ENCODE measurements at places on chromosomes 1 and 21. TPM values are rescaled to one million over a fixed set of nuclear protein-coding genes. Genes with fewer than 3 reads are reported as not detected.

Gene PTPRU
- 100 TPM for total RNA-seq

Gene SELENBP1
- 57.1 TPM for total RNA-seq

Gene GJA9
- total RNA-seq: 0.42 TPM

Gene DHRS3
- 237 TPM for total RNA-seq

Gene GBP4
- 13.6 TPM for total RNA-seq

Gene LCE1A
- total RNA-seq: not detected

Gene KRTAP19-6
- not detected for total RNA-seq

Gene RUNX1
- total RNA-seq: 84.0 TPM

Gene CYP4X1
- 6.0 TPM for total RNA-seq

Gene YBEY
- 22.8 TPM for total RNA-seq

GRCh38 chr1:24253571-24253970 lies 65.6 kb upstream of the GRHL3 start:
- no peak for DNase-seq

DNA sequence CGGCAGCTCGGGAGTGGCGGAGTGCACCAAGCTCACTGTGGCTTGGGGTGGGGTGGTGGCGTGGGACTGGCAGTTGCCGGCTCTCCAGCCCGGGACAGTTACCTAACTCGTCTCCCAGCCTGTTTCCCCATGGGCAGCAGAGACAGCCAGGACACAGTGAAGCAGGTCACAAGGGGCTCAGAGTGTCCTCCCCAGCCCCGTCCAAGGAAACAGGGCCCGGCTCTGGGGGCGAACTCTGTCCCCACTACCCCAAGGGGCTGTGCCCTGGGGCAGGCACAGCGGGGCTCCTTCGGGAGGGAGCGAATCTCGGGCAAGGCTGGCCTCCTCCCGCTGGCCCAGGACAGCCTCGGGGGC lies 759 bp downstream of the GPR157 start:
- no peak for DNase-seq

DNA sequence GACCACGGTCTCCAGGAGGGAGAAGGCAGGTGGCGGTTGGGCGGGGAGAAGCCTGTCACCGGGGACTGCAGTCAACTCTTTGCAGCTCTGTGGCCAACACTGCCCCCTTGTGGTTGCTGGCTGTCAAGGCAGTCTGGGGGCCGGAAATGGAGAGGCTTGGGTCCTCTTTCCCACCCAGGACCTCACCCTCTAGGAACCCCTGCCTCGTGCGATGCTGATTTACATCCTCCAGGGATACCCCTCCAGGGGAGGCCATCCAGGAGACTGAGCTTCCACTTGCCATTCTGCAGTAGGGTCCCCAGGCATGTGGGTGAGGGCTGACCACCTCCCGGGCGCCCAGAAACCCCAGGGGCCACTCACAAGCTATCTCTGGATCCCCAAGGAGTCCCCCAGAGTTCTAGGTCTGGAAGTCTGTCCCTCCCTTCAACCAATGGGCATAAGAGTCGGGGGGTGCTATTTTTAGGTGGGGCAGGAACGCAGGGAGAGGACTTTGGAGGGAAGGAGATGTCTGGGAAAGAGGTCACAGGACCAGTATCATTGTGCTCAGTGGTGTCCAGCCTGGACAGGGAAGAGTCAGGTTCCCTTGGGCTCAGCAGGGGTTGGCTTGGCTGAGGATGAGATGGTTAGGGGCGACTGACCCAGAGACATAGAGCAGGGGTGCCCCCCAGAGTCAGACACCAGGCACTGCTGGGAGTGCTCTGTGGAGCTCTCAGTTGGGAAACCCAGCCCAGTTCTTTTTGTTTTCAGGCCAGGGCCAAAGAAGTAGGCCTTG lies 7.1 kb upstream of the GPR61 start:
- DNase-seq: peak; percentile 89

GRCh38 chr21:44366586-44367211 lies 13.3 kb downstream of the TRPM2 start:
- DNase-seq: no peak

DNA sequence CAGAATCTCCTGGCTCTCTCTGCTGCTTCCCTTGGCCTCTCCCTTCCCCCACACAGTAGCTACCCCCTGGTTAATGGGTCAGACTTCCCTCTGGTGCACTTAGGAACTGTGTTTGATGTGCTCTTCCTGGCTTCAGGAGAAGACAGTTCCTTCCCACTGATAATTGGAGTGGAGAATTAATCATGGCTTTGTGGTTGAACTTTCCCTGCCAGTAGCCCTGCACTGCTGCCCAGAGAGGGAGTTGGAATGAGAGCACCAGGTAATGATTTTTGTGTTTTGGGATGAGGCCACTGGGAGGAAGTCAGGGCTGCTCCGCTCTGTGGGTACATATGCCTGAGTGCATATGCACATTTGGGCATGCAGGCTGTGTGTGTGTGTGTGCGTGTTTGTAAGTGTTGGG lies 39.7 kb upstream of the PADI2 start:
- DNase-seq: peak; percentile 31

GRCh38 chr1:183168308-183168707 lies 17.8 kb upstream of the LAMC2 start:
- DNase-seq: no peak

GRCh38 chr1:237568955-237569354 lies 321.8 kb downstream of the ZP4 start:
- no peak for DNase-seq

GRCh38 chr1:69967245-69967766 lies 238.1 kb downstream of the LRRC40 start:
- no peak for DNase-seq

DNA sequence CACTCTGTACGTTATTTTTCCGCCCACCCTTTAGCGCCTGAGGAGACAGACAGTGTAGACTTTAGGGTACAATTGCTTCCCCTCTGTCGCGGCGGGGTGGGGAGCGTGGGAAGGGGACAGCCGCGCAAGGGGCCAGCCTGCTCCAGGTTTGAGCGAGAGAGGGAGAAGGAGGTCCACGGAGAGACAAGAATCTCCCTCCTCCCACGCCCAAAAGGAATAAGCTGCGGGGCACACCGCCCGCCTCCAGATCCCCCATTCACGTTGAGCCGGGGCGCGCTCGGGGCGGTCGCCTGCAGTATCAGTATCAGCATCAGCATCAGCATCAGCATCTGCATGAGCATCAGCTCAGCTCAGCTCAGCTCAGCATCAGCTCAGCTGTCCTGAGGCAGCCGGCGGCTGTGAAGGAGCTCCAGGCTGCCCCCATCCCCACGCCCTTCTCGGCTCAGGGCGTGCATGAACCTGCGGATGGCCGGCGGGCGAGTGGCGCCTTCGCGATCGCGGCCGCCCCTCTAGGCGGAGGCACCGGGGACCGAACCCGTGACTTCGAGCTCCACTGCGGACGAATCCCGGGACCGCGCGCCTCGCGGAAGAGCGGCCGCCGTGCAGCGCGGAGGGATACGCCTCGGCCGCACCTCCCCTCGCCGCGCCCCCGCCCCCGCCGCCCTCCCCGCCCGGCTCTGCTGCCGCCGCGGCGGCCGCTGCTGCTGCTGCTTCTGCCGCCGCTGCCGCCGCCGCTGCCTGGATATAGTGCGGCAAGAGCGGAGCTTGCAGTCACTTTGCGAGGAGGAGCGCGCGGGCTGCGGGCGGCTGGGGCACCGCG lies at the start of gene NCAM2:
Gene NCAM2 (plus strand): TSS at position 774 of the 820 bp plus-strand sequence.
- DNase-seq: peak; percentile 53

- no peak for DNase-seq
These were observed 235.2 kb downstream of the KCNT2 start for GRCh38 chr1:196372896-196373536.

DNA sequence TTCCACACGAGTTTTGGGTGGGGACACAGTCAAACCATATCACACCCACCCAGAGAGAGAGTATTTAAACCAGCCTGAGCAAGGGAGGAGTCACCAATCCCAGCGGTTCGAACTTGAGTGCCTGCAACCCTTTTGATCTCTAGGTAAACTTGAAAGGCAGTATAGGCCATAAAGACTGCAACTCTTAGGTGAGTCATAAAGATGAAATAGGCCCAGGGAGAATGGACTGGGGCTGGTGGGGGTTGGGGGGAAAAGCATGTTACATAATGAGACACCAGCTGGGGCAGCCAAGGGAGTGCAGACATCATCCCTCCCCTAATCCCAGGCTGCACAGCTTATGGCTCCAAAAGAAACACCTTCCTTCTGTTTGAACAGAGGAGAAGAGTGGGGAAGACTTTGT lies 99.8 kb upstream of the LHX8 start:
- no peak for DNase-seq

GRCh38 chr1:66624412-66625060 lies 90.6 kb downstream of the SGIP1 start:
- no peak for DNase-seq

- DNase-seq: no peak
These were observed 28.1 kb downstream of the EPHA2 start for GRCh38 chr1:16127676-16128337.

DNA sequence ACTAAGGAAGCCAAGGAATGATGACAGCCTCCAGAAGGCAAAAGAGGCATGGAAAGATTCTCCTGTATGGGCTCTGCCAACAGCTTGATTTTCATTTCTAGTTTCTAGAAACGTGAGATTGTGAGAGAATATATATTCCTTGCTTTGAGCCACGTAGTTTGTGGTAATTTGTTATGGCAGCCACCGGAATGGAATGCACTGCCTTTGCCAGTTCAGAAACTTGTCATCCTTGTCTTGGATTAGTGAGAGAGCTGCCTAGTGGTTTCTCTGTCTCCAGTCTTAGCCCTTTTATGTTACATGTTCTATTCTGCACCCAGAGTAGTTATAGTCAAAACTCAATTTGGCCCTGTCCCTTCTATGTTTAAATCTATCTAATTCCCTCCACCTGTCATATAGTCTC lies 216.0 kb upstream of the PTGFR start:
- no peak for DNase-seq

GRCh38 chr1:156498432-156499193 lies 2.0 kb downstream of the MEF2D start:
- DNase-seq: no peak

DNA sequence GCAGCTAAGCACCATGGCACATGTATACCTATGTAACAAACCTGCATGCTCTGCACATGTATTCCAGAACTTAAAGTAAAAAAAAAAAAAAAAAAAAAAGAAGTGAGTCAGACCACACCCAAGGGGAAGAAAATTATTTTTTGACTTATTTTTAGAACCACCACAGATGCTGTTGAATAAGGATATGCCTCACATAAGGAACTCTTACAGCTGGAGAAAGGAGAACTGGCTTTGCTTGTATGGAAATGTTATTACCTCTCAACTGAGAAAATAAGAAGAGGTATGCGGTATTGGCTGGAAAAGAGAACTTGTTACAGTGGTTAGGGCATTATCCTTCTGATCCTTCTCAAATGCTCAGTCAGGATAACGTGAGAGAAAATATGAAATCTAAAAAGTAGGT lies 27.5 kb upstream of the FCER1A start:
- no peak for DNase-seq

DNA sequence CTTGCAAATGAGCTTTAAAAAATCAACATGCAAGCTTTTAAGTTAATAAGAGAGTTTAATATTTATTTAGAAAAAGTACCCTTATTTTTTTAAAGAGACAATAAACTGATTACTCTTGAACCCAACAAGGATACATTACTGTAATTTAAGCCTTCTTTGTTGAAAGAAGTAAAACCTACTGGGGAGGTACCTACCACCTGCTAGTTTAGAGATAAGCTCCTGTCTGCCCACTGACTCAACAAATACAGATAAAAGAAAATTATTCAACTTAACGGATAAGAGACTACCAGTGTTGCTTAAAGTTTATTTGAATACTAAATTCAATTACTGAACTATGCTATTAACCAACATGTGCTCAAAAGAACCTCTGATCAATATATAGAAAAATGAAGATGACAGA lies 23.1 kb downstream of the USP24 start:
- no peak for DNase-seq

- no peak for DNase-seq
These were observed 24.8 kb upstream of the ALDH4A1 start for GRCh38 chr1:18927082-18927653.

GRCh38 chr1:244397131-244397530 lies 54.6 kb downstream of the ADSS2 start:
- no peak for DNase-seq

- DNase-seq: no peak
These were observed 297.8 kb downstream of the BRINP3 start for GRCh38 chr1:190179817-190180216.

GRCh38 chr1:24177161-24177560 lies 9.9 kb downstream of the IFNLR1 start:
- no peak for DNase-seq

- DNase-seq: no peak
These were observed 22.0 kb downstream of the THAP3 start for GRCh38 chr1:6646499-6647148.

DNA sequence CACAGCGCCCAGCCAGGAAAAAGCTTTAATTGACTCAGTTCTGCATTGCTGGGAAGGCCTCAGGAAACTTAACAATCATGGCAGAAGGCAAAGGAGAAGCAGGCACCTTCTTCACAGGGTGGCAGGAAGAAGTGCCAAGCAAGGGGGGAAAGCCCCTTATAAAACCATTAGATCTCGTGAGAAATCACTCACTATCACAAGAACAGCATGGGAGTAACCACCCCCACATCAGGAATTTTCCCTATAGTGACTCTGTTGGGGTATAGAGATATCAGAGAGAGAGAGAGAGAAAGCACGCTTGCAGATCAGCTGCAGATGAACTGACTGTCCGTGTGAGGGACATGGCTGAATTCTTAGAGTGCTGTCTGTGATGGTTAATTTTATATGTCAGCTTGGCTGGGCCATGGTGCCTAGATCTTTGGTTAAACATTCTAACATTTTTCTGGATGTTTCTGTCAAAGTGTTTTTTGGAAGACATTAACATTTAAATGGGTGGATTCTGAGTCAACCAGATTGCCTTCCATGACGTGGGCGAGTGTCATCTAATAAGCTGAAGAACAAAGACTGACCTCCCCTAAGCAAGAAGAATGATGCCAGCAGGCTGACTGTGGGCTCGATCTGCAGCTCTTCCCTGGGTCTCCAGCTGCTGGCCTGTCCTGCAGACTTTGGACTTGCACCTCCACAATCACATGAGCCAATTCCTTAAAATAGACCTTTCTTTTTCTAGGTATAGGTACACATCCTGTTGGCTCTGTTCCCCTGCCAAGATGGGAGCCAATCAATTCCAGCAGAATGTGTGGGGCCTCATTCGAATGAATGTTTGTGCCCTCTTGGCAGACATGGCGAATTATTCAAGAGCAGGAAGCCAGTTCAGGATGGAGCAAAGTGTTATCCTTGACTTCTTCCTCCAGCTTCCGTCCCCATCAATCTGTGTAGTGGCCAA lies 21.4 kb upstream of the CPT2 start:
- no peak for DNase-seq

GRCh38 chr1:234912548-234913277 lies 215.9 kb downstream of the TOMM20 start:
- no peak for DNase-seq

DNA sequence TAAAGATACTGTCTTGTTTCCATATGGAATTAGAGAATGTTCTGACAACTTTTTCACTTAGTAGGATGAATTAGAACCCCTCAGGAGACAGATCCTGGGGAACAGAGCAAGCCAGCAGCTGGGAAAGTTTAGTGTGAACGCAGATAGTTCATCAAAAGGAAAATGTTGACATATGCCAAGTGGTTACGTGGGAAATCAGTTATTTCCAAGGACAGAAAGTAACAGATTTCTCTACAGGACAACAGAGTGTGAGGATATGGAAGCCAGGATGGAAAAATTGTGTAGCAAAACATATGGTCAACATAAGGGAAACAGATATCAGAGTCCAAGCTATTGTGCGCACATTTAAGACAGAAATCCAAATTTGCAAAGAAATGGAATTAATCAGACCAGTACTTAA lies 419.5 kb downstream of the LRRIQ3 start:
- DNase-seq: no peak

All from ureter (tissue), 1 donor.